ENCODE measurements at places on chromosomes 2 and 18.

GRCh38 chr2:162840598-162841246, 2.2 kb upstream of the KCNH7 start:
- peak; percentile 31 for DNase-seq

GRCh38 chr2:60413814-60414168, 139.7 kb downstream of the BCL11A start:
- DNase-seq: no peak

DNA sequence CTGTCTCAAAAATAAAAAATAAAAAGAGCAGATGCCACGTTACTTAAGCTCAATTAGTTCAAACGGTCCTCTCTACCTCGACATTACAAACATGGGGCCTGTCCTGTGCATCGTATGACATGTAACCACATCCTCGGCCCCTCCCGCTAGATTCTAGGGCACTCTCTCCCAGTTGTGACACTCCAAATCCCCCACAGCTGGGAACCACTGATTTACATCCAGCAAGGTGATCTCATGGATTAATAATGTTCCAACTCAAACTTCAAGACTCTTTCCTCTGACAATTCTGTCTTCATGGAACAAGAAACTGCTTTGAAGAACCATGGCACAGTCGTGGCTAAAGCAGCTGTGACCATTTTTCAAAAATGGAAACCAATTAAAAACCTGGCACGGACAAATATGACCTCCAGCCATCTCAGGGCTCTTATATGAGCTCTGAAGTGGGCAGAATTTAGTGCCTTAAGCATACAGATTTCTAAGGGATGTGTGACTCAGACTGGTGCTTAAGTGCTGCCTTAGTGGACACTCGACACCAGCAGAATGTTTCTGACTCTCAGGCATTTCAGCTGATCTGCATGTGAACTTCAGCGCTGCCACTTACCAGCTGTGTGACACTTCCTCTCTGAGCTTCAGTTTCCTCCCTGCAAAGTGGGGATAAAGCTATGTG, 31.7 kb upstream of the ASAP2 start:
- peak; percentile 64 for DNase-seq

GRCh38 chr2:236164201-236164924, 3.8 kb downstream of the GBX2 start:
- no peak for DNase-seq

- DNase-seq: no peak
Observed at GRCh38 chr18:63980027-63980426, 10.1 kb downstream of the SERPINB8 start.

- no peak for DNase-seq
Observed at GRCh38 chr2:152826581-152827279, 108.3 kb downstream of the ARL6IP6 start.

- no peak for DNase-seq
Observed at GRCh38 chr18:30970196-30970816, 72.2 kb downstream of the DSC3 start.

DNA sequence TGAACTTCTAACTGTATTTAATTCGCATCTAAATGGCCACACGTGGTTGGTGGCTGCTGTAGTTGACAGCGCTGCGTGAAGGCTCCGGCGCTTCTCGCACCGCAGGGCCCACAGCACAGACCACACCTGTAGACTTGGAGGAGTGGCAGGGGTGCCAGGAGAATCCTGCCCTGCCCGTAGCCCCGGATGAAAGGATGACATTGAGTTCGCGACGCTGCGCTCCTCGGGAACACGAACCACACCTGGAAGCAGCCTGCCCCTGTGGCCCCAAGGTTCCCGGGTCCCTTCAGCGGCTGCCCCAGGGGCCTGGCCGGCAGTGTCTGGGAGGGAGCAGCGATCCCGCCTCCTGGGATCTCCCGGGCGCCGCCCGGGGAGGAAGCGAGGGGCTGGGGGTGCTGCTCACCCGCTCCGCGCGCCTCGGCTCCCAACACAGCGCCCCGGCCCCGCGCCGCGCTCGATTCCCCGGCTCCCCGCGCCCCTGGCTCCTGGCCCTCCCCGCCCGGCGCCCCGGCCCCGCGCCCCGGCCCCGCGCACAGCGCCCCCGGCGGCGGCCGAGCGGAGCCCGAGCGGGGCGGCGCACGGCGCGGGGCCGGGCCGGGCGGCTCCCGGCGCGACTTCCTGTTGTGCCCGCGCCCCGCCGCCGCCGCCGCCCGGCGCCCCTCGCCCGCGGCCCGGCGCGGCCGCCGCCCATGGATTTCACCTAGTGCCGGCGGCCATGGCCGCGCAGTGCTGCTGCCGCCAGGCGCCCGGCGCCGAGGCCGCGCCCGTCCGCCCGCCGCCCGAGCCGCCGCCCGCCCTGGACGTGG, at the start of gene RNPEPL1:
TSS of gene RNPEPL1 (plus strand) at position 613 of the 806 bp plus-strand sequence. CDS start at position 716, 103 bp downstream.
- DNase-seq: no peak

GRCh38 chr2:69969126-69969983, 7.9 kb upstream of the ASPRV1 start:
- DNase-seq: no peak

- no peak for DNase-seq
Observed at GRCh38 chr2:15226661-15227060, 334.5 kb downstream of the NBAS start.

- DNase-seq: no peak
Observed at GRCh38 chr2:68855550-68855949, 15.6 kb downstream of the BMP10 start.

DNA sequence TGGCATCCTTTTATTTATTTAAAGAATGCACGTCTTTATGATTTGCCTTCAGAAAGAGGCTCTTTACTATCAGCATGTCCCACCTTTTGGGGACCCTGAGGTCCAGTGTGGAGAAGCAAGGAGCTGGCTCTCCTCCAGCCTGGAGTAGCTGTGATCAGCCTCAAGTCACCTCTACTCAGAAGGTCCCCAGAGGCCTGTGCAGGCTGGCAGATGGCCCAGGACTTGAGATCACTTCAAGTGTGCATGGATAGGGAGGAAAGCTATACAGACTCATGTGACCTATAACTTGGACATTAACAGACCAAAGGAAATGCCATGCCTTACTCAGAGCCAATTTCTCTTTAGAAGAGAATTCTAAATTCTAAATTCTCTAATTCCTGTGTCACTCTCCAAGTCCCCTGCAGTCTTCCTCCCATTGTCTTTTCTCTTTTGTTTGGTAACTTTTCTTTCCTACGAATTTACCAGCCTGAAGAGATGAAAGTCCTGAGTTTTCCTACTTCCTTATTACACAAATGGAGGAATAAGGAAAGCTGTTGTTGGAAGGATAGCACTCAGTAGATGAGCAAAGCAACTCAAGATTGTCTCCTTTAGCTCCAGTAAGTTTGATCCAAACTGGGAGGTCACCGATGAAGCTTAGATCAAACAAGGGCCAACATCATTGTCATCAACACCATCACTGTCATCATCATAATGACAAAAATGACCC, 163.9 kb downstream of the GFPT1 start:
- no peak for DNase-seq

- no peak for DNase-seq
Observed at GRCh38 chr18:57728941-57729511, 74.1 kb downstream of the ATP8B1 start.
